ENCODE measurements at places on chromosomes 2 and 18.
A peak's percentile ranks its signal among the peaks of the same experiment; 100 is the strongest.

GRCh38 chr2:207825045-207825954, 55.6 kb upstream of the FZD5 start:
- no peak for DNase-seq

GRCh38 chr2:134919341-134920210, 954 bp downstream of the CCNT2 start:
- DNase-seq = peak; percentile 57

DNA sequence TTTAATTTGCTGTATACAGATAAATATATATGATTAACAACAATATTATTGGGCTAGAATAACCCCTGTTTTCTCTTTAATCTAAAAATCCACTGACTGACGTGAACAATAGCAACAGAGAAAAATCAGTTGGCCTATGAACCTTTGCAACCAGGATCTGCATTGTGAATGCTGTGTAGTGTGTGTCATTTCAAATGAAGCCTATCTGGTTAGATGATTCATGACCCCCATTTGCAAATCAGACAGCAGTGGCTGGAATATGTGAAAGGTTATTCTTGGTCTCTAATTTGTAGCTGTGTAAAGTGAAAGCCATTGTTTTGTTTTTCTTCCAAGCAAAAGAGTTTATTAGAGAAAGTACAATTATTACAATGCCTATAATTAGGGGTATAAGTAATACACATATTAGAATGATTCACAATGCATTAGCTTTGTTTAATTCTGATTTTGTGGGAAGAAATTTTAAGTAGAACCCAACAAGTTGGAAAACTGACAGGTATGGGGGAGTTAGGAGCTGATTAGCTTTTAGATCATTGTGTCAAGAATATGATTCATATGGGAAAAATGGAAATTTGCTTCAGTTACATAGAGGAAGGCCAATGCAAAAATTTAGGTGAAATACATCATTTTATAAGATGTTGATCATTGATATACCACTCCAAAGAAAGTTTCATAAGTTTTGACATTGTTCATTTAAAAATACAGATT, 1362.2 kb upstream of the TMEFF2 start:
- no peak for DNase-seq

DNA sequence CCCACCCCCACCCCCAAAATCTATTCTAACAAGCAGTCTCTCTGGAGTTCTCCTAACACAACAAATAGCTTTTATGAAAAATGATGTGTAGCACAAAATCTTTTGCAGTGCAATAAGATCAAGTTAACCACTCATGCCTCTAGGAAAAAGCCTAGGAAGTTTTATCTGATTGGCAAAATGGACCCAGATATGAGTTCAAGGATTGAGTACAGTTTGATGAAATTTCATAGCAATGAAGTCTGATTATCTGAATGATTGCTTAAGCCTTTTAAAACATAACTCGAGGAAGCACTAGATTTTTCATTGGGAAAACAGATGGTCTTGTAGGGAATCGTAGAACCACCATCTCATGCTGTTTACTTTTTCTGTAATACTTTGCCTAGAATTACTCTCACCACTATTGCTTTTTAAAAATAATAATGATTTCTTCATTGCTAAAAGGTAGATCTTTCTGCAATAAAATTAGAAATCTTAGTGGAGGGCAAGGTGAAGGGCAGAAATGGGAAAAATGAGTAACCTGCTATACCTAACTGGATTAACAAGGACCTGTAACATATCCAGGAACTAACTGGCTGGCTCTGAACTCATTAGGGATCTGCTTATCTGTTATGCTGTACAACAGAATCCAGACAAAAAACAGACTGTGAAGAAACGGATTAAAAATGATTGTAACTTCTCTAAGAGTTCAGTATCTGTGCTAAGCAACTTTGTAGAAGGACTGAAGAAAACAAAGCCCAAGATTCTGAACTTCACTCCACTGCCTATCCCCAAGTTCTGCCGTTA, 73.7 kb upstream of the ETAA1 start:
- no peak for DNase-seq

GRCh38 chr18:23462876-23463275, 9.8 kb downstream of the RIOK3 start:
- DNase-seq = no peak

DNA sequence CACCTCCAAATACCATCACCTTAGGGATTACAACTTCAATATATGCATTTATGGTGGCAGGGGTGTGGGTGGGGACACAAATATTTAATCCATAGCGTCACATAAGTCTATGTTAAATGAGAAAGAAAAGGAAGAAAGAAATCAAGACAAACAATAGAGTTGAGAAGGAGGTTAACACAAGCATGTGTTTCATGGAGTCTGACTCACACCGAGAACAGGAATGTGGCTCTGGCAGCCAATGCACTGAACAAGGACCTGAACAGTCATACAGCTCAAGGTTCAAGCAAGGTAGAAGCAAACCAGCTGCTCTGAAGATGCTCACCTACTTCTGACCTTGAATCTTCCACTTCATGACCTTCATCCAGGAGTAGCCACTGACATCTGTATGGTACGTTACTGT, 36.2 kb upstream of the LPIN1 start:
- DNase-seq = no peak

DNA sequence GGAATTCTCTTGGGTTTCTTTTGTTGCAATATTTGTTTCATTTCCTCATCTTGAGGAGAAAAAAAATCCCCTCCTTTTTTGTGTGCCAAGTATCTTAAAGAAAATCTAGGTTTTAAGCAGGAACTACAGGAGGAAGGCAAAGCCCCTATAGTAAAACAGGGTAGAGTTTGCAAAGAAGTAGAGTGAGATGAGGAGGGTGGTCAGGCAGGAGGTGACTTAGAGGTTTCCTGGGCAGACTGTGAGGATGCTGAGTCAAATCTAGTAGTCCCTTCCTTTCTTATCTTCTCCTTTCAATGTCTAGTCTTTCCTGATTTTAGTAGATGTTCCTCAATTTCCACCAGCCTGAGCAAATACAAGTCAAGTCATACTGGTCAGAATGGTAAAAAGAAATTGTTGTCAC, 222.5 kb downstream of the PMAIP1 start:
- no peak for DNase-seq

GRCh38 chr18:44943311-44943881, 262.7 kb downstream of the SETBP1 start:
- DNase-seq = peak; percentile 88

DNA sequence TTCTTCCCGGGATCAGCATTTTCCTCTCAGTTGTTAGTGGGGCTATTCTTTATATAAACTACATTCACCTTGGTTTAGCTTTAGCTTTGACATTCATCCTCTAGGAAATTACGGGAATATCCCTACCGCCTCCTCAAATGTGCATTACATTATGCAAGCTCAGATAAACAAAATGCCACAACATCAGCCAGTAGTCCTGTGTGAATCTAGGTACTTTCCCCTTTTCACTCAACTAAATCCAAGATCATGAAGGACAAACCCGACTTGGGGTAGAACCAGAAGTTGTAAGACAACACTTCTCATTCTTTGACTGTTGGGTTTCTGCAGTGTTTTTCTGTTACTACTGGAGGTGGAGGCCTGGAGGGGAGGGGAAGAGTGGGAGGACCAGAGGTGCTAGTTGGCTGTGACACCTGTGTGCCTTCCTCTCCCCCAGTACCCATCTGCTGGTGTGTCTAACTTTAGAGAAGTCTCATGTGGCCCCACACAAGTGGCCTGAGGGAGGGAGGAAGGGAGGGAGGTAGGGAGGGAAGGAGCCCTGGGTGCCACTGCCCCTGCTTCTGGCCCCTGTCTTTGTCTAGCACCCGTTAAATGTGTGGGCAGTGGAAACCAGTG, 84.8 kb upstream of the BCL2L11 start:
- DNase-seq = no peak

- no peak for DNase-seq
Measured at GRCh38 chr2:73208258-73208657, 5.8 kb upstream of the SMYD5 start.

DNA sequence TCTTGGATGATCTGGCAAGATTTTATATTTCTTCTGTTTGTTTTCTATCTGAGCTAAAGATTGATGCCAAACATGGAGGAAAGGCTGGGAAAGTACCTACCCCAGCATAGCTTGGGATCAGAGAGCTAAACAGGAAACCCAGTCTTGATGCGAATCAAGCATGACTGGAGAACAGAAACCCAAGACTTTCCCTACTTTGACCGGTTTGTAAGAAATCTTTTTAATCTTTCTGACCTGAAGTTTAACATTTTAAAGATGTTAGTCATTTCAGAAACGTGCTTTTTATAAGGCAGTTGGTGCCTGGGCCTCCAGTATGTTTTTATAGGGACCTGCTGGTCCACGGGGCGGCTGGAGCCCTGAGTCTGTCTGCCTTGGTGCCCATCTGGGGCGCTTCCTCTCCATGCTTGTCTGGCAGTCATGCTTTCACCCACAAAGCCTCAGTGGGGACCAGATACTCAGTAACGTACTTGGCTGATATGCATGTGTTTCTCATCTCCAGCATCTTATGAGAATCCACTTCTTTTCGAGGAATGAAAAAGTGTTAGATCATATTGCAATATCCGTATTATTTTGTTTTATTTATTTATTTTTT, 266.5 kb downstream of the PTGR3 start:
- peak; percentile 59 for DNase-seq

DNA sequence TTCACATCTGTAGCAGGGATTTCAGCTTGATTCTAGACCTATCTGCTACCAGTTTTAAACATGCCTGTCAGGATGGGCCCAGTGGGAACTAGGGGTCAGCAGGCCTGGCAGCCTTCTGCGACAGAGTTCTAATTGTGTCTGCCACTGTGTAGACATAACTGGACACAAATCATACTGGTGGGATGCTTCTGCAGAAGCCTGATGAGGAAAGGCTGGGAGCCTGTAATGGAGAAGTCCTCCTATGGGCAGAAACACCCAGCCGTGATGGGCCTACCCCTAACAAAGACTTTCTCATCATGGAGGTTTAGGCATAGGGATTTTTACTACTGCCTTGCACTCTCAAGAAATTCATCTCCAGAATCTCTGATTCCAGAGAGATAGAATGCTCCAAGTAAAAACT, 166.9 kb downstream of the PDE11A start:
- no peak for DNase-seq

- no peak for DNase-seq
Measured at GRCh38 chr2:126936219-126936723, 37.6 kb downstream of the TEX51 start.

DNA sequence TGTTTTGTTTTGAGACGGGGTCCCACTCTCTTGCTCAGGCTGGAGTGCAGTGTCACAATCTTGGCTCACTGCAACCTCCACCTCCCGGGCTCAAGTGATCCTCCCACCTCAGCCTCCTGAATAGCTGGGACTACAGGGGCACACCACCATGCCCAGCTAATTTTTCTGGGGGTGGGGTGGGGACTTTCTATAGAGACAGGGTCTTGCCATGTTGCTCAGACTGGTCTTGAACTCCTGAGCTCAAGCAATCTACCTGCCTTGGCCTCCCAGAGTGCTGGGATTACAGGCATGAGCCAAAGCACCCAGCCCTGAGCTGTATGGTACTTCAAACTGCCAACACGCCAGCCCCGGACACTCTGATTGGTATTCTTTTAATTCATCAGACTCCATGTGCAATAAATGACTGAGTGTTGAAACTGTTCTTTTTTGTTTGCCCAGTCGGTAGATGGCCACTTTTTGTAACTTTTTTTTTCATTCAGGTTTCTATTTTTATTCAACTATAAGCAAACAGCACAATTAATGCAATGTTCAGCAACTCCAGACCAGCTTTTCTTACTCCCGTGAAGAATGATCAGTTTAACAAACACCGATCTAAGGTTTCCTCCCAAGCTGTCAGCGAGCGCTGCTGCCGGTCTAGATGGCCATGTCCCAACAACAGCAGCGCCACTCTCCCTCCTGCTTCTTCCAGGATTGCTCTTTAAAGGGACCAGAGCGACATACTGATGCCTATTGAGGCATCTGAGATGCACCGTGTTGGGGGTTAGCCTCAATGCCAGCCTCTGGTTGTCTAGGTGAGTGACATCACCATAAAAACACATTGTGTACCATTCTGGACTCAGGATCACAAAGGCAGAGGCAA, 12.5 kb upstream of the TGOLN2 start:
- DNase-seq = no peak

GRCh38 chr2:127037476-127037875, 69.5 kb downstream of the BIN1 start:
- no peak for DNase-seq

GRCh38 chr2:129923265-129924091, 56.0 kb upstream of the RAB6C start:
- DNase-seq = peak; percentile 48

DNA sequence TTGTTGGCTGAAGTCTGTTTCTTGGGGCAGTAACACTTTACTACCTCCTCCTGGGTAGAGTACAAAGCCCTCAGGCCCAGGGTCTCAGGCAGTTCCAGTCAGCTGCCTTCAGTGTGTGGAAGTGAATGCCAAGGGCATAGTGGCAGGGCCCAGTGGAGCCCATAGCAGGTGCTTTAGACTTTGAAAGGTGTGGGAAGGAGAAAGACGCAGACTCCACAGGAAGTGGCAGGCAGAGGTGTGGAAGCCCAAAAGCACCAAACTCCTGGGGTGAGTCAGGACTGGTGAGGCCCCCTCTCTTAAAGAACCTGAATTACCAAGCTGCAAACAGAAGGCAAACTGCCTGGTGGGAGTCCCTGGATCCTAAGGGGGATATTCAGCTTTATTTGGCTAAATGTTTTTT, 45.3 kb downstream of the ADAM23 start:
- no peak for DNase-seq

- no peak for DNase-seq
Measured at GRCh38 chr2:136502660-136503059, 262.7 kb upstream of the THSD7B start.

- no peak for DNase-seq
Measured at GRCh38 chr2:158207354-158207753, 105.7 kb downstream of the UPP2 start.

- no peak for DNase-seq
Measured at GRCh38 chr2:200810252-200810997, 1.3 kb upstream of the BZW1 start.

GRCh38 chr2:19312949-19313348, 45.5 kb downstream of the OSR1 start:
- DNase-seq = peak; percentile 65

DNA sequence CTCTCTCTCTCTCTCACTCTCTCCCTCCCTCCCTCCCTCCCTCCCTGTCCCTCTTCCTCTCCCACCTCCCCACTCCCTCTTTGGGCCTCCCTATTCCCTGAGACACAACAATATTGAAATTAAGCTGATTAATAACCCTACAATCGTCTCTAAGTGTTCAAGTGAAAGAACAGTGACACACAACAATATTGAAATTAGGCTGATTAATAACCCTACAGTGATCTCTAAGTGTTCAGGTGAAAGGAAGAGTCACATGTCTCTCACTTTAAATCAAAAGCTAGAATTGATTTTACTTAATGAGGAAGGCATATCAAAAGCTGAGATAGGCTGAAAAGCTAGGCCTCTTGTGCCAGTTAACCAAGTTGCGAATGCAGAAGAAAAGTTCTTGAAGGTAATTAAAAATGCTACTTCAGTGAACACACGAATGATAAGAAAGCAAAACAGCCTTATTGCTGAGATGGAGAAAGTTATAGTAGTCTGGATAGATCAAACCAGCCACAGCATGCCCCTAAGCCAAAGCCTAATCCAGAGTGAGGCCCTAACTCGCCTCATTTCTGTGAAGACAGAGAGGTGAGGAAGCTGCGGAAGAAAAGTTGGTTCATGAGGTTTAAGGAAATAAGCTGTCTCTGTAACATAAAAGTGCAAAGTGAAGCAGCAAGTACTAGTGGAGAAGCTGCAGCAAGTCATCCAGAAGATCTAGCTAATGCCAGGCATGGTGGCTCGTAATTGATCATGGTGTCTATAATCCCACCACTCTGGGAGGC, 21.3 kb downstream of the MALT1 start:
- no peak for DNase-seq

GRCh38 chr2:12555012-12555645, 161.6 kb upstream of the TRIB2 start:
- DNase-seq = no peak

- no peak for DNase-seq
Measured at GRCh38 chr18:5951515-5952091, 56.3 kb upstream of the TMEM200C start.

Measured in trophoblast cell (in vitro differentiated cells and primary cell).